CD8-positive, alpha-beta T cell (primary cell): ENCODE measurements at places on chromosomes 5 and 9. TPM values are rescaled to one million over a fixed set of nuclear protein-coding genes. Genes with fewer than 3 reads are reported as not detected.

- no peak for DNase-seq
Observed at GRCh38 chr9:131117121-131117761, 8.1 kb upstream of the NUP214 start.

DNA sequence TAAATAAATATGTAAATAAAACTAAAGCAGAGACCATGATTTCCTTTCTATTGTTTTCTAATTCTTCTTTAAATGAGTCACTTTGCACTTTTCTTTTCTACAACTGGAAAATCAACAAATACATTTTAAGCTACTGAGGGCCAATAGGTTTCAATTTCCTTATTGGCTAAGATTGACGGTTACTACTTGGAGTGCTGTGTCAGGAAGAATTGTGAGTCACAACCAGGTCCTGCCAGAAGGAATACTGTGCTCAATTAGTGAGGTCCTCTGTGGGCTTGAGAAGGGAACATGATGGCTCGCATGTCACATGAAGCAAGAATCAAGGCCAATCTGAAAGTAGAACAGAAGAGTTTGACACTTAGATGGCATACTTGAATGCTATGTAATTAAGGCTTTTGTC lies 110.8 kb downstream of the HMHB1 start:
- no peak for DNase-seq

Gene C1QTNF2
- total RNA-seq: not detected

Gene SPINK13
- total RNA-seq: not detected

- no peak for DNase-seq
Observed at GRCh38 chr5:2295476-2295875, 412.8 kb upstream of the IRX4 start.

DNA sequence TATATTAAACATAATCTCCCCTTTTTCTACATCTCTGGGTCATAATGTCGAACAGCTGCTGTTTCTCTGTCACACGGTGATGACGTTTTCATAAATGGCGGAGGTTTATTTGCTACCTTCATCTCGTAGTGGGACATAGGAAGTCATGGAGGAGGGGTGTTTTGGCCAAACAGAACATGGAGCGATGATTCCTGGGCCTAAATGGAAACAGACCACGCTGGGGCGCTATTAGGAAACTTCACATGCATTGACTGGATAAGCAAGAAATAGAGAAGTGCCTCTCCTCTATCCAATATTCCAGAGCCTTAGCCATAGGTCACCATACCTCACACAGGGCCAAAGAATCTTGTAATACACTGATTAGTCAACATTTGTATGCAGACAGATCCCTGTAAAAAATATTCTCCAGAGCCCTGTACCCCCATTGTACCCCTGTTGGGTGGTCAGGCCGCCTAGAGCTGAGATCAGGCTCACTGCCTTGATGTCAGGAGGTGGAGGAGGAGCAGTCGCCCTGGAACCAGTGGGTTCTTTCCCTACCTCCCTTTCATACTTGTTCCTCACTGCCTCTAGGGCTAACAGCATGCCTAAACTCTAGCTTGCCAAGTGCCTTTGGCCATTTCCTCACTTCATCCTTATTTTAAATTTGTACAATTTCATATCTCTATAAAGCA lies 77.8 kb upstream of the SPIN1 start:
- no peak for DNase-seq

Gene C9orf153
- total RNA-seq: 0.58 TPM

Gene SPAAR
- total RNA-seq: not detected
